Brain microvascular endothelial cell (primary cell): ENCODE measurements at places on chromosomes 2 and 18.

- DNase-seq, result no peak
Measured at GRCh38 chr2:208183526-208183925, 6.3 kb downstream of the C2orf80 start.

DNA sequence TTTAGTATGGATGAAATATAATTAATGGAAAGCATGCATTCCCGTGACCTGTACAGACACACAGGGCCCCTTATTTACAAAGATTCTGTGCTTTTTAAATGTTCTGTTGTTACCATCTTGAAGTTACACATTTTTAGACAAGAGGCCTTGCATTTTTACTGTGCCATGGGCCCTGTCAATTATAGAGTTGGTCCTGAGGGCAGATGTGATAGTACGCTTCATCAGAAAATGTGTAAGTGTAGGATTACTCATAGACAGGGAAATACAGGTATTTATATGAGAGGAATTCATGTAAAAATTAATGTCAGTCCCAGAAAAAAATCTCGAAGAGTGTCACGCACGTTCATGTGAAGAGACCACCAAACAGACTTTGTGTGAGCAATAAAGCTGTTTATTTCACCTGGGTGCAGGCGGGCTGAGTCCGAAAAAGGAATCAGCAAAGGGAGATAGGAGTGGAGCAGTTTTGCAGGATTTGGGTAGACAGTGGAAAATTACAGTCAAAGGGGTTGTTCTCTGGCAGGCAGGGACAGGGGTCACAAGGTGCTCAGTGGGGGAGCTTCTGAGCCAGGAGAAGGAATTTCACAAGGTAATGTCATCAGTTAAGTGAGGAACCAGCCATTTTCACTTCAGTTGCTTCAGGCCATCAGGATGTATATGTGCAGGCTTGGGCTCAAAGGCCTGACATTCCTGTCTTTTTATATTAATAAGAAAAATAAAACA lies 12.2 kb upstream of the ALPK2 start:
- DNase-seq, result no peak

- DNase-seq, result no peak
Measured at GRCh38 chr18:55875371-55875901, 287.4 kb upstream of the TCF4 start.

DNA sequence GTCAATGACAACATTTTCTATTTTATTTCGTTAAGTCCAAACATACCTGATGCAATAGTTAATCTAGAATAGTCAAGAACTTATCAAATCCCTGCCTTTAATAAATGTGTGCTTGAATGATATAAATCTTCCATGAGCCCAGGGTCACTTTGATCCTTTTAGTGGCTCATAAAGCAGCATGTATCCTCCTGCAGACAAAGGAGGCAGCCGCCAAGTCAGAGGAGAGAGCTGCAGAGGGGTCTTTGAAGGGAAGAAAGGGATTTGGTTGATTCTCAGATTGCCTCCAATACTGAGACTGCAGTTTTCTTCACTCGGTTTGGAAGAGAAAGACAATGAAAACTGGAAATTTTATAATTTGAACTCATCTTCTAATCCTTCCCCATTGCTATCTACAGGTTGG lies 378.4 kb upstream of the PIK3C3 start:
- DNase-seq, result no peak

- DNase-seq, result no peak
Measured at GRCh38 chr2:225171350-225171749, 129.1 kb upstream of the DOCK10 start.

DNA sequence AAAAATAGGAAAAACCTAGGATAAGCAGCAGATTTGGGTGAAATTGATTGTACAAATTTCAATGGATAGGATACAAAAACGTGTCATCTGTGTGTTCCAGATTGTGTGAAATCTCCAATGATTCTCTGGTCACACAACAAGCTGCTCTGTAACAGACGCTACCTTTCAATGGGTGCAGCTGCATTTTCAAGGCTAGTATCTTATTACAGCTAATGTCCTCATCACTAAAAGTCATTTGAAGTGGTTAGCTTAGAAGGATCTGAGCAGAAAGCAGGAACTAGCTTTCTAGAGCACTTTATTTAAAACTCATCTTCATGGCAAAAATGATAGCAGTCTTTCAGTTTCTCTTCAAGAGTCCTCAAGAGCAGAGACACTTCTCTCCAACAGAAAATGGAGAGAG lies 364.6 kb downstream of the LRP1B start:
- DNase-seq, result no peak

DNA sequence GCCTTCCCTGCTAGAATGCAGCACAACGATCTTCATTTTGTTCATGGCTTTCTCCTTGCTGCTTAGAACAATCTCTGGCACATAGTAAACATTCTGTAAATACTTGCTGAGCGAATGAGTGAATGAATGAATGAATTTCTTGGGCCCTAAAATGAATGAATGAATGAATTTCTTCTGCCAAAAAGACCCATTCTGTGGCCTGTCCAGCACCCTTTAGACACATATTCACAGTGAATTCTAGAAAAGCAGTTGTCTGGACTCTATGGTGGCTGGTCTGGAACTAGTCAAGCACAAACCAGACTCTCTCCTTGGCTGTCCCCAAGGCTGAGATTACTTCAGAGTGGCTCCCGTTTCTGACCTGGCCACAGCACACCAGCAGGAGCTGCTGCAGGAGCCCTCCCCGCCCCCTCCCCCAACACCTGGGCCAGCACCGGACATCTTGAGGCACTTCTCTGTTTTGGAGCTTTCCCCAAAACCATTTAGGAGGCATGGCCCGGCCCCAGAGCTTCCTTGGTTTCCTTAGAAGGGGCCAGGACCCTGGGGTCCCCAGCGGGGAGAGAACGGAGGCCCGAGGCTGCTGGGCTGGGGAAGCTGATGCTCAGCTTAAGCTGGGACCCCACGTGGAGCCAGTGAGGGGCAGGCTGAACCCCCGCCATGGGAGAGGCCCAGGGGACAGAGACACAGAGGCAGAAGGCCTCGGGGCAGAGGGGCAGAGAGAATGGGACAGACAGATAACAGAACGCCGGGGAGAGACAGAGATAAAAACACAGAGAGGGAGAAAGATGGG lies 159.0 kb downstream of the ZFP36L2 start:
- DNase-seq, result no peak

- no peak for DNase-seq
Measured at GRCh38 chr2:211513446-211513845, 957.0 kb downstream of the CPS1 start.

- DNase-seq, result peak; percentile 96
Measured at GRCh38 chr2:166239548-166239947, 111.7 kb upstream of the SCN1A start.

DNA sequence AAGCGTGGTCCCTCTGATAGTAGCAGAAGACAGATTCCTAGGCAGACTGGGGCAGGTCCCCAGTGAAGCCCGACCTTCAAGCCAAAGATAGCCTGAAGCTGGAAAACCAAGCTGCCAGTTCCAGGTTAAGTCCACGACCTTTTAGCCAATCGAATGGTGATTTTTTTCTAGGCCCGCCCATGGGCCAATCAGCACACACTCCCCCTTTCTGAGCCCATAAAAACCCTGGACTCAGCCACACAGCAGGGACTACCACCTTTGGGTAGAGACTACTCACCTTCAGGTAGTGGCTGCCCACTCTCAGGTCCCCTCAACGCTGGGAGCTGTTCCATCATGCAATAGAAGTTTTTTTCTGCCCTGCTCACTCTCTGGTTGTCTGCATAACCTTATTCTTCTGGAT lies 14.5 kb upstream of the ADI1 start:
- DNase-seq, result no peak

DNA sequence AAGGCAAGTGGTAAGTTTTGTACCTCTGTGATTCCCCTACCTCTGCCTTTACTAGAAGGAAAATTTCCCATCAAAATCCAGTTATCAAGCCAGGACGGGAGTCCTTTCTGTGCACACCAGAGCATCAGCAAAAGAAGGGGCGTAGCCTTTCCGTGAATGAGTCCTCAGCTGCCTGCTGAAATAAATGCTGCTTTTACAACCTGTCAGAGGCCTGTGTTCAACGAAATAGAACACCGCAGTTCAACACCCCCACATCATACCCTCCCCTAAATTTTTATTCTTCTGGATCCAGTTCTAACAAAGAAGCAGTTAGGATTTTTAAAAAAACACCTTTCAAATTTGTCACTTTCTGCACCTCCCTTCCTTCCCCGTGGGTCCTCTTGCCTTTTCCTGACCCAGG lies 135.8 kb downstream of the SETBP1 start:
- no peak for DNase-seq

DNA sequence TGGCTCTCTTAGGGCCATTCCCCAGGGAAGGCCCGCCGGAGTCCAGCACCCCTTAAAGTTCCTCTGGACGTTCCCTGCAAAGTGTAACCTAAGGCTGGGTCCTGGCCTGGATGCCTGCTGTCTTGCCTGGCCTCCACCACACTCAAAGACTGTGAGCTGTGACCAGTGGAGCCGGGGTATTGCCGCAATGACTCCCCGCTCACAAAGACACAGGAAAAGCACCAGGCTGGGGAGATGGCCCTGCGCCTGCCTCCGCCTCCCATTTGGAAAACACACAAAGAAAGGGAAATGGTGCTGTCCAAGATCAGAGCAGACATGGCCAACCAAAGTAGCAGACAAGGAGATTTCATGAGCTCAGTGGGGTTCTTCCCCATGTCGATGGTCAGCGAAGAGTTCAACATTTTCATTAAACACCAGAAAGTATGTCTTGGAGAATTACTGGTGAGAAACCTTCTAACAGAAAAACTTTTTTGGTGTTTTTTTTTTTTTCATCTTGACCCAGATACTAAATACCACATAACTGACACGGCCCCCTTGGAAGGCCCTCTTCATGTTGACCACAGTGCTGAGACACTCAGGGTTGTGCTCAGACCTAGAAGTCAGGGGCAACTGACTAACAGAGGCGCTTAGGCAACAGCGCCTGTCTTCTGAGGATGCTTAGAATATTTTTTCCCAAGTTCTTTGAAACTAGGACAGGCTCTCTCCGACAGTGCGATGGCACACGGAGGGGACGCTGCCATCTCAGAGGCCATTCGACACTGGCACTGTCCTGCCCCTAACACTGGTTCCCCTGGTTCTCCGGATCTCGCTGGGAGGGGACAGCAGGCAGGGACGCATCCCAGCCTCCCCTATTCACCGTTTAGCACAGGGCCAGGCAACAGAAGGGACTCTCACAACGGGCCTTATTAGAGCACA lies 226.4 kb upstream of the ID2 start:
- DNase-seq, result no peak

DNA sequence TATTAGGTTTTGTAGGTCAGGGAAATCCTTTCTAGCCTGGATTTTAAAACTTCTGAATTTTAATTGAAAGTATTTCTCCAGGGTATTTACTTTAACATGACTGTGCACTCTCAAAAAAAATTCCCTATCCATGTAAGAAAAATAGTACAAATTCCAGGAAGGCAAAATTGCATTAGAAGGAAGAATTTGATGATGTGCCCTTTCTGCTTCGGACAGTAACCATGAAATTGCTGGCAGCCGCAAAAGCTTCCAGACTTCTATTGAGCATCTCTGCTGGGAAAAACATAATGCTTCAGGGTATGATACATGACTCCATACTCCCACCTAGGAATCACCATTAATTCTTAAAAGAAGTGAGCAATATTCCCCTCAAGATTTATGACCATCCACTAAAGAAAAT lies 17.2 kb upstream of the KLF7 start:
- DNase-seq, result no peak

GRCh38 chr18:26432651-26433424 lies 115.5 kb downstream of the KCTD1 start:
- no peak for DNase-seq

DNA sequence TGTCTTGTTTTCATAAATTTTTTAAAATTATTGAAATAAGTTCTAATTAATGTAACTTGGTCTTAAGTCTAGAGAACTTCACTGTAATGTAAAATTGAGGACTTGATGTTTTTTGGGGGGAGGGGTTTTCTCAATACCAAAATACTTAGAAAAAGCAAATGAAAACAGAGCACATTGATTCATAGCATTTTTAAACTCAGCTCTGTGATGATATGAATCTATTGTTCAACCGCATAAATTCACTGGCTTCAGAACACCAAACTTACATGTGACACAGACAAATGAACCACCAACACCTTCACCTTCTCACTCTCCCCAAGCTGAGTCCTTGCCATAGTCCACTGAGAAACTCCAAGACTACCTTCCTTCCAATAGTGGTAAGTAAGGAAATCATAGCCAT lies 108.2 kb downstream of the ZNF521 start:
- no peak for DNase-seq

DNA sequence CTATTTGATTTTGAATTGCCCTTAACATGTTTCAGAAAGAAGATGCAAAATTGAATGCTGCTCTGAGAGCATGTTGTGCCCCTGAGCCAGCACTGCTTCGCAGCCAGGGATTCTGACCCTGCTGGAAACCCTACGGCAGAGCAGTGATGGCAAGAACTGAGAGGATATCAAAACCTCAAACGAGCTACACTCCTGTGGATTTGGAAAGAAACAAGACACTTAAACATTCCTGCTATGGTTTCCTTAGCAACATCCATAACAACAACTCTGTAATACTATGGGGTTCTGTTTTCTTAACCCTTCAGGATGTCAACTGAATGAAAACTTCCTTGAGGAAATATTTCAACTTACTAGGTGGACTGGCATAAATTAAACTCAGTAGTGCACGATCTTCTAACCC lies 649.1 kb downstream of the NYAP2 start:
- peak; percentile 82 for DNase-seq

GRCh38 chr2:216503159-216503629 lies 4.5 kb downstream of the RPL37A start:
- no peak for DNase-seq

- DNase-seq, result peak; percentile 37
Measured at GRCh38 chr2:68368654-68369336, 3.7 kb downstream of the PLEK start.

DNA sequence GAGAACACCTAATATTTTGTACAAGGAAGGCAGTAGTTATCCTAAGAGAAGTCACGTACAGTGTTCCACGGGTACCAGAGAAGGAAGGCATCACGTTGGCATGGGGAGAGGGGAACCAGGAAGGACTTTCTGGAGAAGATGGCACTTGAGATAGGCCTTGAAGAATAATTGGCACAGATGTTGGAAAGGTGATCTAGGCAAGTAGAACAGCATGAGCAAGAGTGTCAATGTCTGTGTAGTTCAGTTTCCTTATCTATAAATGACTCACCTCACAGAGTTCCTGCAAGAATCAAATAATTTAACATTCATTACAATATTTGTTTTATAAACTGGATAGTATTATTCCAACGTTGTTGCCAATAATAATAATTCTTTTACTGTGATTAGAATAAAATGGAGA lies 48.3 kb upstream of the BZW1 start:
- no peak for DNase-seq

DNA sequence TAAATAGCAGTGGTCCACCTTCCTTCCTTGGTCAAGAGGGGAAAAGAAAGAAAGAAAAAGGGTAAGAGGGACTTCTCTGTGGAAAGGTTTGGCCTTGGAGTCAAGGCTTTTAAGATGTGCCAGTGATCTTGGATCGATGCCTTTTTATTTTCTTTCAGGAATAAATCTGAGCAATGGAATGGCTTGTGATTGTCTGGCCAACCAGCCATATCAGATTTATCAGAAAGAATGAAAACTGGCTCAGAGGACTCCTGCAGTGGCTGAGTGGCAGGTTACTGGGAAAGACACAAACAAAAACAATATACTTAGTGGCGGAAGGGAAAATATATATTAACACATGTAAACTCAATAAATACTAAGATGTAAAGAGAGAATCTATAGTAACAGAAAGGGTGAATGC lies 4.3 kb downstream of the ERBB4 start:
- DNase-seq, result no peak
